ENCODE measurements at places on chromosomes 1 and 21.

GRCh38 chr1:47754221-47754620 is 243.0 kb downstream of the TRABD2B start:
- no peak for DNase-seq

DNA sequence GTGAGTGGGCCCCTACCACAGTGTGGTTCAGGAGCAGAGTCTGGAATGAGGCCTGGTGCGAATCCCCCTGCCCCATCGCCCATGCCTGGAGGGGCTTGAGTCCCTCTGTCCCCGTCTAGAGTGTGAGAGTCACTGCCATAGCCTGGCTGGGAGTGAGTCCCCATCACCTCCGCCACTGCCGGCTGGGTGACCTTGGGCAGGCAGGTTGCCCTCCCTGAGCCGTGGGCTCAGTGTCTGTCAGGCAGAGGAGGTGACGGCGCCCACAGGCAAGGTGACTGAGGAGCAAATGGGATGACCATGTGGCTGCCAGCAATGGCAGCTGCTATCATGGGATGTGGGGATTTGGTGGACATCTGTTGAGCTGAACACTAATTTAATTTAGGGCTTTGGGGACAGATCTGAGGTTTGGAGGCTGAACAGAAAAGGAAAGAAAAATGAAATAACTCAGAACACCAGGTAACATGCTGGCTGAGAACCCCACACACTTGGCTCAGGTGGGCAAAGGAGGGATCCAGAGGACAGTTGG is 38.1 kb upstream of the GPR153 start:
- DNase-seq = no peak

- DNase-seq = no peak
These were observed 52.8 kb downstream of the SLC44A3 start for GRCh38 chr1:94872771-94873495.

DNA sequence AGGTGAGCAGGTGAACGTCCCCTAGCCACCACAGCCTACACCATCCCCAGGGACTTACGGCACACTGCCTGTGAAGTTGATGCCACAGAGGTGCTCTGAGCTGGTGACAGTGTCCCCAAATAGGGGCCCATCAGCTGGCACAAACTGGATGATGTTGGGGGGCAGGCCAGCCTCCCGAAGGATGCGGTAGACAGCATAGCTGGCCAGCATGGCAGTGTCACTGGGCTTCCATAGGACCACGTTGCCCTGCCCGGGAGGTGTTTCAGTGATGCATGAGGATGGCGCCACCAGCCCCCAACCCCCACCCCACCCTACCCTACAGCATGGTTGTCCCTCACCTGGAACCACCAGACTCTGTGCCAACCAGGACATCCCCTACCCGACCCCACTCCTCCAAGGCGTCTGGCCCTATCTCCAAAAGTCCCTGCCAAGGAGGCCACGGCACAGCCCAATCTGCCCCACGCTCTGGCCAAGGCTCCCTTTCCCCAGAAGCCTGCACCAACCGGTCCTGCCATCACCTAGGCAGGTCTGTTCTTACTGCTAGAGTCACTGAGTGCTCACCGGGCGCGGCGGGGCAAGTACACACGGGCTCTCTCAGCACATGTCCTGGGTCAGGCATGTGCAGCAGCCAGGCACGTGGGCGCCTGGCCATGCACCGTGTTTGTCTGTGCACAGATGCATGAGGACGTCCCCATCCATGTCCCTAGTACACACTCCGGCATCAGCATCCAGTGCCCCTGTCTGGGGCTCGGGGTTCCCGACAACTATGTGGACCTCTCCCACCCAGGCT is 20.5 kb downstream of the ALDH4A1 start:
- no peak for DNase-seq

DNA sequence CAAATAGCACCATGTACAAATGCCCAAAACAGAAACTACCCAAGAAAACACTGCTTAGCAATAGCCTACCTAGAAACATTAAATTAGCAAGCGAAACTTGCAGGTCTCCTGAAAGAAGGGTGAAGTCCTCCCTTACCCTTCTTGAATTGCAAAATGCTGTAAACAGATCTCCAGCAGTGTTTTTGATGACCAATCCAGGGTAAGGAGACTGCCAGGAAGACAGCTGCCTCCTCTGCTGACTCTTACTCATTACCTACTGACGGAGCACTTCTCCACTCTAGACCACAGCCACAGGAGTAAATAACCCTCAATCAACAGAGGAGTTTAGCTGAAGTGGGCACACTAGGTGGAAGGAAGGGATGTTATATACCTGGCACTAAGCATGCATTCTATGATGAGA is 32.2 kb upstream of the GADD45A start:
- no peak for DNase-seq

DNA sequence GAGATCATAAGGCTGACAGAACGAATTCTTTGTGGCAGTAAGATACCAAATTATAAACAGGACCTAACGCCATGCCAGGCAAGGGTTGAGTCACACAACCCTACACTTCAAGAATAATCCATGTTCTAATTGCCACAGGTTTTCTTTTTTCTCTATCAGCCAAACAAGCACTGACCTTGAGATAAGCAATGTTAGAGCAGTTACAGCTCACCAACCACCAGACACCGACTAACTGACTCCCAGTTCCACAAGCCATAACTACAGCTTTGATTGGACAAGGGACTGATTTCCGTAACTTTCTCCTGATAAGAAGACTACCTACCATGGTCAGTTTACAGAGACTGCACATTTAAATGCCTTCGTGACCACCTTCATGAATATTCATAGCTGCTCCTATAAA is 149.6 kb downstream of the PTPRU start:
- no peak for DNase-seq

DNA sequence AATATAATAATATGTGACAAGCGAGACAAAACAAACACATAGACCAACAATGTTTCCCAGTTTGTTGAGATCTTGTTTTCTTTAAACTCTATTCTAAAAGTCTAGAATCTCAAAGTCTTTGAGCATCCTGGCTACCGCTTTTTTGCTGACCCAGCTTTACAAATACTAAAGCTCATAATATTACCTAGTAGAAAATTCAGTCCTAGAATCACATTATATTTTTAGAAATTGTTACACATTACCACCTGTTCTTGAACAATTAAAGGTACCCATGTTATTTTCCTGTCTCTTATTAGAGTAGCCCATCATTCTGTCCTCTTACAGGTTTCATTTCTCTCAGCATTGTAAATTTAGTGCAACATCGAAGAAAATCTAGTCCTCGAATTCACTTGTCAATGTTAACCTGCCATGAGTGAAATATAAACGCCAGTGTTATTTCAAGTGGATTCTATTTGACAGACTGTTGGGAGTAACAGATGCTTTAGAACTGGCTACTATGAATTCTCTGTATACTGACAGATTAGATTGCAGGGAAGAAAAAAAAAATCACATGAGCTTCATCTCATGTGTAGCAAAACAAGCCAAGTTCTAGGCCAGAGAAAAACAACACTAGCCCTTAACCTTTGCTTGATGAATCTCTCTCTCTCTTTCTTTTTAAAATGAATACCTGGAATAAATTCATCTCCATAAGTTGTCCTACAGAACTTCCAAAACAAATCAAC is 851.2 kb upstream of the ADAMTS5 start:
- no peak for DNase-seq

GRCh38 chr1:108080448-108080847 is 115.5 kb upstream of the VAV3 start:
- no peak for DNase-seq

DNA sequence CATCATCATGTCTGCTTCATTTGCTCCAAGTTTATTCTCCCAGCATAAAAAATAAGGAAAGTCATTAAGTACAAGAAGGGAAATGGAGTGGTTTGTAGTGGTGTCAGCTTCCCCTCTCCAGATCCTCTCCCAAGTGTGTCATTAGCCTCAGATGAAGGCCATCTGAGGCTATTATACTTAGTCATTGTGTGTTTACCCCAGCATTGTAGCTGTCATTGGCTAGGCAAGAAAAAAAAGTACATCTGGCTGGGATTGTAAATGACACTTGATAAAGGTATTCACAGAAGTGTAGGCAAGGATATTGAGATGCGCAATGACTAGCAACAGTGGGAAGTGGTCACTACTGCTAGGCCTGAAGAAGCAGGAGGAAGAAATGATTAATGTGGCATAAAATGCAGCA is 316.9 kb upstream of the SGIP1 start:
- DNase-seq = no peak

DNA sequence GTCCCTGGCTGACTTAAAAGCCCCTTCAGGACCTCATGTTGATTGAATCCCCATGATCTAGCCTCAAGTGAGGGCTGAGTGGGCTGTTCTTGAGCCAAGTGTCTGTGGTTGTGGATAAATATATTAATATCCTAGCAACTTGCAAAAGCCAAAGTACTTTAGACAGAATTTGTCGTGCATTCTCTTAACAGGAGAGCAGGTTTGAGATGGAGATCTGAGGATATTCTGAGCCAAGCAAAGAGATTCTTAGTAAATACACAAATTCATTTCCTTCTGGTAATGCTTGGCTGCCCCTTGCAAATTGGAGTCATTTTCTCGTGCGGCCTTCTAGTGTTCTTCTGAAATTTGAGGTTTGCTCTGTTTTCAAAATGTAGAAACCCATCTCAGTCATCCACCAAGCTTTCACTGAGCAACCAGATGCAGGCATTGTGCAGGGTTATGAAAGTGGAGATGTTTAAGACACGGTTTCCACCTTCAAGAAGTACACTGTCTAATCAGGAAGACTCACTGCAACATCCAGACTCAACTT is 242.1 kb upstream of the JUN start:
- no peak for DNase-seq

DNA sequence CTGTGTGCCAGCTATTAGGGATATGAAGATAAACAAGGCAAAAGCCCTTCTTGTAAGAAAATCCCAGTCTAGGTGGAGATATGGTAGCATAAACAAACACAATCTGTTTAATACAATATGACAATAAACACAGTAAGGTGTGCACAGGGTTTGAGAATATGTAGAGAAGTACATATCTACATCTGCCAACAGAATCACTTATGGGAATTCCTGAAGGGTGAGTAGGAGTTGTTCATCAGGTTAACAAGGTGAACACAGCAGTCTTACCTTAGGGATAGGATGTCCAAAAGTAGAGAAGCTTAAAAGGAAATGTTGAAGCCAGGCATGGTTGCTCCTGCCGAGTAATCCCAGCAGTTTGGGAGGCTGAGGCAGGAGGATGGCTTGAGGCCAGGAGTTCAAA is 57.7 kb upstream of the LRRC7 start:
- DNase-seq = no peak

DNA sequence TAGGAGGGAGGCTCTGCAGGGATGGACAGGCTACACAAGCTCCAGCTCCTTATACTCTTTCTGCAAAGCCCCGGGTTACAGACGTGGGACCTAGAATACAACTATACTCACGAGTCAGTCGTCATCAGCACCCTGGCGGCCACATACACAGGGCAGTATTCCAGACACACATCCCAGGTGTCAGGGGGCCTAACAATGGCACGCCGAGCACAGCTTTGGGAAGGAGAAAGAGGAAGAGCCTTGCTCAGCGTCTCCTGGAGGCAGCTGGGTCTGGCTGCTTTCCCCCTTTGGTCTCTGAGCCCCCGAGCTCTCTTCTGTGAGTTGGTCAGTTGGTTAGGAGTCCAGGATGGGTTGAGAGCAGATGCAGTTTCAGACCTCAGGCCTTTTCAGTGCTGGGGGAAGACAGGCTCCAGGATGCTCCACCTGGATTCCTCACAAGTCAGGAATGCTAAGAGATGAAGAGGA is 4.5 kb upstream of the POU3F1 start:
- DNase-seq = no peak

- DNase-seq = no peak
These were observed at the start of gene MAP3K21 for GRCh38 chr1:233327651-233328141. Gene MAP3K21, plus strand, starts transcription at chr1:233327724. Its CDS starts 305 bp downstream, at chr1:233328029.

- DNase-seq = no peak
These were observed 206.1 kb downstream of the ZNF648 start for GRCh38 chr1:181855380-181855779.

DNA sequence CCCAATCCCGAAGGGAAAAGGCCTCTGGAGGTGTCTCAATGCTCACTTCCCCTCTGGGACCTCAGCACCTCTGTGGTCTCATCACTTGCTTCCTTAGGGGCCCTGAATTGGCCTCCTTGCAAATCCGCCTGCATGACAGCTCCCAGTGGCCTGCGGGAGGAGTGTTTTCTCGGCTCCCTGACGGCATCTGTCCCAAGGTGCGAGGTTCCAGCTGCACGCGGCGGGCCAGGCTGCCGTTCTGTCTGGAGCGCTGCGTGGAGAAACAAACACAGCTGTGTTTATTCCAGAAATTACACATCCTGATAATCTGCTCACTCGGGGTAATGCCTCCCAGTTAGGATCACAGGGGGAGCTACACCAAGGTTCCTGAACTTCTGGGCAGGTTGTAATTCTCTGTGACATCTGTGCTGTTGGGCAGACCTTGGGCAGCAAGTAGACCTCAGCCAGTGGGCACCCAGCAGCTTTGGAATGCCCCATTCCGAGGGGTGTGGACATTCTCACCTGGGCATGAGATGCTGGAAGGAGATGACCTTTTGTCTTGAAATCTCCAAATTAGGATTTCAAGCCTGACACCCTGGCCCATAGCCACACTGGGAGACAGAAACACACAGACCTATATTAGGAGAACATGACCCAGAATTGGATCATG is 18.2 kb downstream of the EPHB2 start:
- DNase-seq = no peak
